Hepatic stellate cell (primary cell): ENCODE measurements at places on chromosomes 1 and 21.

DNA sequence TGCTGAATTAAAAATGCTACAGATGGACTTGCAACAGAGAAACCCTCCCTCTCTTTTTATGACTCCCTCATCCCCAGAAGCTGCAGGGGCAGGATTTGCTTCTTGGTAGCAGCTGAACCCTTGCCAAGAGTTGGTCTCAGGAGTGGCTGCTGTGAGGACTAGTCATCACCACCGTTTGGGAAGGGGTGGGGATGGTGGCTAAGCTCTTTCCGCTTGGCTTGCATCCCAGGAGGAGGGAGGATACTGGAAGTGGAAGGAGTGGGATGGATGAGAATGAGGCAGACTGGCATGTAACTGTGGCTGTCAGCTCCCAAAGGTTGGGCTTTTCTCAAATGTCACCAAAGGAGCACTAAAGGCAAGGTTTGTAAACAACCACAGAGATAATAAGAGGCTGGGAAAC is 50.8 kb upstream of the COL24A1 start:
- peak; percentile 66 for DNase-seq

DNA sequence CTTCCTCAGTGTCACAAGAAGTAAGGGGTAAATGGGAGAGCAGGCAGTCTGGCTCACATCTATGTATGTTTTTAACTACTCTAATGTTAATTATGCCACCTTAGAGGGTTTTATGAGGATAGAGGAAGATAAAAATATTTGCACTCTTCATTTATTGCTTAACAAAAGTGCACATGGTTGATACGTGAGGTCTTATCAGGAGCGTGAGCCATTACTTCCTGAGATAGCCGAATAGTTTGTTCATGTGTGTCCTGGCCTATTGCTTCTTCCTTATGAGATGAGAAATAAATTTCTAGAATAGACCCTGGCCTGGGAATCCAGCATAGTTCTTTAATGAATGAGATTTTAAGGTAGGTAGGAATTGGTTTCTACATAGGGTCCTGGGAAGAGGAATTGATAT is 471.1 kb upstream of the B3GALT2 start:
- DNase-seq: no peak

- peak; percentile 40 for DNase-seq
Measured at GRCh38 chr1:31831397-31832378, 15.9 kb upstream of the SPOCD1 start.

- no peak for DNase-seq
Measured at GRCh38 chr21:24163539-24163938, 1443.7 kb downstream of the MRPL39 start.

DNA sequence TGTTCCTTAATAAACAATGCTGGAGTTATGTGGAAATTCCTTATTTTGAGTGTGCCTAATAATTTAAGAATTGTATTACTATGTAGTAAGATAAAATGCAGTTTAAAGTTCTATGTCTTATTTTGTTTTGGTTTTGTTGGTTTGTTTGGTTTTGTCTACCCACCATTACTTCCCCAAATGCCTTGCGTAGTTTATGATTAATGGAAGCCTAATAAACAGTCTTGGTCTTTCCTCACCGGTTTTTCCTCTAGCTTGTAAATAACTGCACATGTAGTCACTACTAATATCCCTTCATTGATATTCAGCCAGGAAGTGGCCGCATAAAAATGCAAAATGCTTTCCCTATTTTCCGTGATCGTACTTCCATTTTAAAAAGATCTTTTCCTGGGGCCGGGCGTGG is 2.9 kb downstream of the SDCCAG8 start:
- DNase-seq: no peak

- DNase-seq: no peak
Measured at GRCh38 chr1:17658837-17659236, 96.3 kb upstream of the ACTL8 start.

GRCh38 chr21:43343992-43344886 is 82.7 kb downstream of the SIK1 start:
- DNase-seq: no peak
